Posterior vena cava (tissue), 2 donors: ENCODE measurements at places on chromosomes 7 and 10. TPM values are rescaled to one million over a fixed set of nuclear protein-coding genes. Genes with fewer than 3 reads are reported as not detected.

- DNase-seq: peak; percentile 58
These were observed 568.8 kb upstream of the FOXK1 start for GRCh38 chr7:4113271-4113670.

Gene OR9A2
- total RNA-seq: not detected

GRCh38 chr10:49037187-49037586 lies 78.1 kb downstream of the VSTM4 start:
- DNase-seq: no peak

DNA sequence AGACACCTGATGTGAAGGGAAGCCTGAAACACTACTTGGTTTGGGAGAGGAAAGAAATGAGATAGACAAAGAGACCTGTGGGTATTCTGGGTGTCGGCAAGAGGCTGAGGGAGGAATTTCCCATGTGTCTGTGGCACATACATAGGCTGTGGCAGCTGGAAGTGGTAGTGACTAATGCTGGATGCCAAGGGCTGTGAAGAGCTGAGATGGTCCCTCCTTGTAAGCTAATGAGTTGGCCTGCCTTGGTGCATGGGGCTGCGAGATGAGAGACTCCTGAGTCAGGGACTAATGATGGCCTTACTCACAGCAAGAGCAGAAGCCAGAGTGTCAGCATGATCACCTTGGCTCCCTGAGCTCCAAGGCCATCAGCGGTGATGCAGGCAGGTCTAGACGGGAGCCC lies 119.0 kb upstream of the EEPD1 start:
- DNase-seq: no peak

GRCh38 chr7:19491821-19492452 lies 216.9 kb downstream of the POLR1F start:
- DNase-seq: no peak

- DNase-seq: no peak
These were observed 8.1 kb downstream of the SRGN start for GRCh38 chr10:69096045-69096444.

DNA sequence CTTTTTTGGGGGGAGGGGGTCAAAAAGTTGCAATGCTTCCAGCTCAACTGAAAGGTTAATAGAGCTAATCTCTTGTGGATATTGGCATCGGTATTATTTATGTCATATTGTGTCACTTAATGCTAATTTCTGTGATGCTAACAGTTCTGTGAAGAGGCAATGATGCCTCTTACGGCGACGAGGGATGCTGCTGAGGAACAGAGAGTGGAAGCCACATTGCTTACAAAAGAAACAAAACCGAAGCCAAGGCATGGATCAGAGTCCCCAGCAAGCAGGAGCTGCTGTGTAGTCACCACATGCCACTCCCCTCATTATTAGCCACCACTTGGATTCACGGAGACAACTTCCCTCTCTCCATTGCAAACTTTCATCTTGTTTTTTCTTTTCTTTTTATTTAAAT lies 536.5 kb upstream of the MGMT start:
- DNase-seq: no peak

Gene BEND7
- 10.1 TPM for total RNA-seq

GRCh38 chr10:127451628-127452027 lies 97.5 kb upstream of the NPS start:
- no peak for DNase-seq

DNA sequence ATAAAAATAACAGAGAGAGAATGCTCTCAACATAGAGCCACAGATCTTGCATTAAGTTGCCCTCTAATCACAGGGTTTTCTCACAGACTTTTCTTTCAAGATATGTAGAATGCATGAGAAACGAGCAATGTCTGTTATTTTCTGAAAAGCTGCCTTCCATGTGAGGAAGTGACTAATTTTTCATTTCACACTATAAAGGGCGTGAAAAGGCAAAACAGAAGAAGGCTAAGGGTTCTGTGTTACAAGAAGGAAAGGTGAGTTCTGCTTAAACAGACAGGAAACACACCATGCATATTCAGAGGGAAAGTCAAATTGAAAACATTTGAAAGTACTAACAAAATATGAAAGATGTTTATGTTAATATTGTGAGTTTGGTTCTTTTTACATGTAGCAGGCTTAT lies 189.2 kb downstream of the SEMA3D start:
- DNase-seq: no peak

DNA sequence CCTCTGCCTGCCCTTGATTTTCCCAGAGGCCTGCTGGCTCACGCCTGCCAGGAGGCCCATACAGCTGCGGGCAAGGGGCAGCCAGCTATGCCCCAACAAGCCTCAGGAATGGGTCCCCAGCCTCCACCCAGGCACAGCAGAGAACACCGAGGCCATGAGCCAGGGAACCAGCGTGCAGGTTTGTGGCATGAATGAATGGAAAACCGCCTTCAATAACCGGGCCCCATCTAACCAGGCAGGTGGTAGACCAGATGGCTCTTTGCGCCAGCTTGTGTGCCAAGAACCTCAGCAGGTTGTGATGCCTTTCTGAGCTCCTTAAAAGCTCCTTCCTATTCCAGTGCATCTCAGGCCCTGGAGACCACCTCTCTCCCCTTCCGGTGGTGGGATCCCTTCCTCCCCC lies 50.2 kb downstream of the ELFN1 start:
- no peak for DNase-seq

GRCh38 chr10:90986870-90987269 lies 66.0 kb upstream of the ANKRD1 start:
- no peak for DNase-seq

- DNase-seq: no peak
These were observed 58.4 kb upstream of the TM9SF3 start for GRCh38 chr10:96645191-96645721.

DNA sequence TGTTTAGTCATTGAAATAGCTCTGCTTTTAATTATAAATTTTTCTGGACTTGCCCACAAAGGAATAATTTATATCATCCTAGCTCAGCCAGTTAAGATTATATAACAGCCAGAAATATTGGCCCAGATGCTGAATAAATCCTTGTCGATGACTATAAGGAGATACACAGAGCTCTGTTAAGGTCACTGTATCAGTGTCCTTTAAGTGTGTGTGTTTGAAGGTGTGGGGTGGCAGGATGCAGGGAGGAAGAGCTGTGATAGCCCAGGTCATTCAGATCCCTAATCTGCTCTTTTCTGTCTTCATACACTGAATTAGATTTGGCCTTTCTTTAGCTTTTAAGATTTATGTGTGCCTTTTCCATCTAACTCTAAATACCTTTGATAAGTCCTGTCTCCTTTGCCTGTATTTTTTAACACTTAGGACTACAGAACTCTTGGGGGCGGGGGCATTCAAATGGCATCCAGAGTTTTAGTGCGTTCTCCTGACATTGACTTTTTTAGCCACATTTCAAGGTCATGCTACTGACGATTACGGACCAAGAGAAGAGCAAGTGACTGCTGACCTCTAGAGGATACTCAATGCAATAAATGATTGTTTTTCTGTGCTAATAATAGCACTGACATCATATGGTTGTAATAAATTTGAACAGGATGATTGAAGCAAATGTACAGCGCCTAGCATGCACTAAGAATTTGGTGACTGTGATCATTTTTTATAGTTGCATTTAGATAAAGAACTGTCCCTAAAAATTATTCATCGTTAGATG lies 172.3 kb downstream of the CACNB2 start:
- no peak for DNase-seq

Gene CYP2C19
- 0.10 TPM for total RNA-seq

- DNase-seq: no peak
These were observed 76.8 kb downstream of the GATA3 start for GRCh38 chr10:8130973-8131911.

DNA sequence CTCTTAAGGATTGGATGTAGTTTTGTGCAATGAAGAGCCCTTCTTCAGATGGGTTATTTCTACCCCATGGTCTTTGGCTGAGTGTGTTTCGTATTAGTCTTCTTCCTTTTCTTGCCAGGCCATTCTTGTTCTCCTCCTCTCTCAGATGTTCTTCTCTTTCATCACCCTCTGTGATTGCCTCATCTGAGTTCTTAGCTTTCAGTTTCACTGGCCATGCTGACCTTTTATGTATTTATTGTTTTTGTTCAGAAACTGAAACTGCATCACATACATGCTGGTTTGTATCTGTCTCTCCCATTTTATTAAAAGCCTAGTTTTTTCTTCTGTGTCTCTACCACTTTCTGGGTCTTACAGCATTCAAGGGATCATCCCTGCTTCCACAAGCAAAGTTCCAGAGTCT lies 21.7 kb upstream of the PCGF5 start:
- DNase-seq: no peak

- DNase-seq: no peak
These were observed 126.6 kb downstream of the CCDC71L start for GRCh38 chr7:106534271-106534846.

Gene TRDMT1
- total RNA-seq: 11.0 TPM

GRCh38 chr7:45689011-45689796 lies 115.0 kb downstream of the ADCY1 start:
- DNase-seq: no peak

DNA sequence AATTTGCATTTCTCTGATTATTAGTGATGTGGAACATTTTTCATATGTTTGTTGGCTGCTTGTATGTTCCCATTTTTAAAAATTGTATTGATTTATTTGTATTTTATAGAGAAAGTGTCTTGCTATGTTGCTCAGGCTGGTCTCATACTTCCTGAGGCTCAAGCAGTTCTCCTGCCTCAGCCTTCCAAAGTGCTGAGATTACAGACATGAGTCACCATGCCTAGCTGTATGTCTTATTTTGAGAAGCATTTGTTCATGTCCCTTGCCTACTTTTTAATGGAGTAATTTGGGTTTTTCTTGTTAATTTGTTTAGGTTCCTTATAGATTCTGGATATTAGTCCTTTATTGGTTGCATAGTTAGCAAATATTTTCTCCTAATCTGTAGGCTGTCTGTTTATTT lies 214.2 kb upstream of the KAT6B start:
- DNase-seq: no peak

DNA sequence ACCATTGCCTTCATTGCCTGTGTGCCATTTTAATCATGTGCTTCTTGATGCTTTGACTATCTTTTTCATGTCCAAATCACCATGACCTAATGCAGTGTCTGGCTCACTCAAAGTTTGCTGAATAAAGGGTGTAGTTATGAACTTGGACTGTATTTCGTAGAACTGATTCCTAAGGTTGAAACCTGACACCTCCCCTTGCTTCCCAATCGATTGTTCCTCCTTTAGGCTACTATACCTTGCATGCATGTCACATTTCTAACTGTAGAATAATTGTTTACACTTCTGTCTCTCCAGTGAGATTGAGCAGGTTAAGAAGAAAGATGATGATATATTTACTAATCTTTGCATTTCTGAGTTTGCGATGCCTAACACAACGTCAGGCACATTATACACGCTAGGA lies 41.0 kb upstream of the CDK1 start:
- DNase-seq: no peak

Gene CCDC71L
- 33.2 TPM for total RNA-seq

GRCh38 chr10:126153711-126154628 lies 234.3 kb downstream of the ADAM12 start:
- no peak for DNase-seq

DNA sequence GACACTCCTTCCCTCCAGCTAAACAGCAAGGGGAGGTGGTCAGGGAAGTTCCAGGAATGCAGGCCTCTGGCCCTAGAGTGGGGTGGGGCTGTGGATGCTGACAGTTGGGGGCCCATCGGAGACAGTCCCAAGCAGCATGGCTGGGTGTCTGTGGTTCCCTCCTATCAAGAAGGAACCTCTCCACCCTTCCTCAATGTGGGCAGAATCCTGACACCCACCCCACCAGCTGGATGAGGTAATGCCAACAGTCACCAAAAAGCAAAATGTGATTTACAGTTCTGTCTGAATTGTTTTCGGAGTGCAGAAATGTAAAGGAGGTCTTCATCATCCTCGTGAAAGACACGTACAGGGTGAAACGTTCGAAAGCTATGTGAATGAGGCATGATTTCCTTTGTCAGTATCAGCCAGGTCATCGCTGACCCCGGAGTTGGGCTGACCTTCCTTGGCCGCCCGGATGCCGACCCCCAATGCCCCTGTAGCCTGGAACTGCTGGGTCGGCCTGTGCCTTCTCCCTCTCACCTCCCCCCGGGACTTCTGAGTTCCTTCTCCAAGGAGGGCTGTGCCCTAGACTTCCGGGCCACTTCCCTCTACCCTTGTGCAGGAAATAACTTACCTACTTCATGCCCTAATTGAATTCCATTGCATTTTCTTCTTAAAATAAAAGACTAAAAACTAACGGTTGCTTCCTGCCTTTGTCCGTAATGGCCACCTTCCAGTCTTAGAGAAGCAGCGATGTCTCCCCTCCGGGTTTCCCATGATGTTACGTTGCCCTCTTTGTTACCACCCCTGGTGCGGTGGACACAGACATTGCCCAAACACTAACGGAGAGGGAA lies 24.5 kb downstream of the FOXK1 start:
- peak; percentile 73 for DNase-seq

DNA sequence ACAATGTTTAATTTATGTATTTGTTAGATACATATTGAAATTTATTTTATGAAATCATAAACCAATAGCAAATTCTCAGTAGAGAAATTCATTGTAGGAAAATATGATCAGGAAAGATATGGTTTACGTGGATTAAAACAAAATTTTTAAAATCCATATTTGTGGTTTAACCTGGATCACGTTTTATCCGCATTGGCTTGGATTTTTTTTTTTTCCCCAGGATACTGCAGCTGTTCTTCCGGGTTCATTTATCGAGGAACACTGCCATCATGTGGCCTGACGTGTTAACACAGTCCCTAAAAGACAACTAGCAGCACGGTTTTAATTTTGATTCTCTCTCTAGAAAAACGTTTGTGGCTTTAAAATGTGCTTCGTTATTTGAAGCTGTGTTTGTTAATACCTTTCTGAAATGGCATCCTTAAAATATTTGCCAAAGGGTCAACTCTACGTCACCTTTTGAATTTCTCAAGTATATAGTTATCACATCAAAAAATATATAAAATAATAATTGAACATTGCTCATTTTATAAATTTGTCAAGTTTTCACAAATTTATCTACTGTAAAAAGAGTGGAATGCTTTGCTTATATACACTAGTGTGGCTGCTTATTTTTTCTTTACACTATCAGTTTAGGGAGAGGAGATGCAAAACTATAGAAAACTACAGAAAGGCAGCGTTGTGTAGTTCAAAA lies 8.7 kb upstream of the ASB4 start:
- no peak for DNase-seq

- DNase-seq: no peak
These were observed 610.1 kb upstream of the ANKRD30A start for GRCh38 chr10:36515319-36515718.

DNA sequence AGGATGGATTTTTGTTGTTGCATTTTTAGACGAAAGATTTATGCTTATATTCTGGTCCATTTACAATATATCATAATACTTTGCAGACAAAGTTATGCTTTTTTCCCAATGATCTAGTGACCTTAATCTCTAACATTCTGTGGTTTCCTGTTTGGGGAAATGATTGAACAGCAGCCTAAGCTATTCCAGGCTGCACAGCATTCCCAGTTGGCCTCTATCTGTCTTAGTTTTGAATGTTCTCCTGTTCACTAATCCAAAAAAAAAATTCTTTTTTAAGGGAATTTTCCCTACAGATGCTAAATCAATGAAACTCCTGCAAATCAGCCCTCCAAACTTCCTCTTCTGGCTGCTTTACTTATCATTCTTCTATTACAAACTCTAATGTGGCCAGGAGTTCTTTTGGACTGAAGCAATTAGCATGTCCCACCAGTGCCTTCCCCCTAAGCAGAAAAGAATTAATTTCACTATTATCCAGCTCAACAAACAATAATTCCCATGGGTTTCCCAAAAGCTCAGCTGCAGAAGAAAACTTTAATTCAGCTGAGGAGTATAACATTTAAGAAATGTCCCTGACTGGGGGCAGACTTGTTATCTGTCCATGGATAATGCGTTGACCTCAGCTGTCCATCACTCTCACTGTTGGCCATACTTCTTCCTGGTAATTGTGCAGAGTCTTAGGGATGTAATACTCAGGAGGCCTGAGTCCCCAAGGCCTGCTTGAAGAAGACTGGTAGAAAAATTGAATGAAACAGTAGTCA lies 81.9 kb upstream of the TRIL start:
- no peak for DNase-seq

GRCh38 chr7:77735457-77735856 lies 39.2 kb downstream of the RSBN1L start:
- no peak for DNase-seq
